Activated T-helper 1 cell treated with anti-CD3 and anti-CD28 coated beads, Interleukin-12 subunit alpha, Interleukin-12 subunit beta, Interleukin-2, Interleukin-4 antibody, amounts not matched to agents 30 ng/mL and 10 ng/mL and 1 ng/mL, durations not matched to agents 14 hours and 24 hours and 36 hours (primary cell): ENCODE measurements at places on chromosomes 16 and 17. TPM values are rescaled to one million over a fixed set of nuclear protein-coding genes. Genes with fewer than 3 reads are reported as not detected.

Gene HLF
- total RNA-seq: 0.36 and 0.54 TPM in 2 replicates

Gene AXIN1
- total RNA-seq: 28.1 and 30.3 TPM in 2 replicates

Gene WFDC1
- not detected in 2 replicates for total RNA-seq

Gene KRTAP3-2
- not detected in 2 replicates for total RNA-seq

DNA sequence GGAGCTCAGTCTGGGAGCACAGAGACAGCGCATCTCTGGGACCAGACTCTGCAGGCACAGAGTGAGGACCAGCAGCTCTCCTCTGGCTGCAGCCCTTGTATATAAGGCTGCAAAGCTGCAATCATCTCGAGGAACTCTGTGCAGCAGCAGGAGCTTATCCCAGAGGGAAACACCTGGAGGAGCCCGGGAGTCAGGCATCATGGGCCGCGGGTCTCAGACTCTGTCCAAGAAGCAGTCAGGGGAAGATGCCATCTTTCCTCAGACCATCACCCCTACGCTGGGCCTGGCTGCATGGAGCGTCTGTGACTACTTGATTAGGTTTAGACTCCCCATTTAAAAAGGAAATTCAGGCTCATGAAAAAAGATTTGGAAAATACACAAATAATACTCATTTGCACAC is 122.0 kb downstream of the IRF8 start:
- H3K36me3 ChIP-seq: no peaks in the 10 kb centered on the region
- no peak overlapping the region for H3K4me3 ChIP-seq
- DNase-seq: no peak
- no peaks in the 10 kb centered on the region for H3K4me1 ChIP-seq

GRCh38 chr17:38735161-38735997 is 5.2 kb downstream of the CISD3 start:
- H3K4me3 ChIP-seq: no peak overlapping the region
- H3K27ac ChIP-seq: peak overlapping the region; percentile 61
- DNase-seq: peak; percentile 59

DNA sequence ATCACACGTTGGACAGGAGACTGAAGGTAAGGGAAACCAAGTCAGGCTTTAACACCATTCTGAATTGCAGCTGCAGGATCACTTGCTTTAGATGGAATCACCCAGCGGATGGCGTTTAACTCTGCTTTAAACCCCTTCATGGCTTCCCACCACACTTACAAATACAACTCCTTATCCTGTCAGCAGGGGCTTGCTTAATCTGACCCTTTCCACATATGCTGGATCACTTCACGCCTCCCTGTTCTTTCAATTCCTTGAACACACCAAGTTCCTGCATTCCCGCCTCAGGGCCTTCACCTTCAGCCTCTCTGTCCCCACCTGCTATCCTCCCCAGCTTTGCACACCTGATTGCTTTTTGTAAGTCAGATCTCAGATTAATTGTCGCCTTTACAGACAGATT is 442.2 kb downstream of the MAF start:
- H3K36me3 ChIP-seq: peaks cover 2% of the 10 kb centered on the region
- no peak for DNase-seq
- H3K4me1 ChIP-seq: peaks cover 28% of the 10 kb centered on the region
- no peak overlapping the region for H3K4me3 ChIP-seq

DNA sequence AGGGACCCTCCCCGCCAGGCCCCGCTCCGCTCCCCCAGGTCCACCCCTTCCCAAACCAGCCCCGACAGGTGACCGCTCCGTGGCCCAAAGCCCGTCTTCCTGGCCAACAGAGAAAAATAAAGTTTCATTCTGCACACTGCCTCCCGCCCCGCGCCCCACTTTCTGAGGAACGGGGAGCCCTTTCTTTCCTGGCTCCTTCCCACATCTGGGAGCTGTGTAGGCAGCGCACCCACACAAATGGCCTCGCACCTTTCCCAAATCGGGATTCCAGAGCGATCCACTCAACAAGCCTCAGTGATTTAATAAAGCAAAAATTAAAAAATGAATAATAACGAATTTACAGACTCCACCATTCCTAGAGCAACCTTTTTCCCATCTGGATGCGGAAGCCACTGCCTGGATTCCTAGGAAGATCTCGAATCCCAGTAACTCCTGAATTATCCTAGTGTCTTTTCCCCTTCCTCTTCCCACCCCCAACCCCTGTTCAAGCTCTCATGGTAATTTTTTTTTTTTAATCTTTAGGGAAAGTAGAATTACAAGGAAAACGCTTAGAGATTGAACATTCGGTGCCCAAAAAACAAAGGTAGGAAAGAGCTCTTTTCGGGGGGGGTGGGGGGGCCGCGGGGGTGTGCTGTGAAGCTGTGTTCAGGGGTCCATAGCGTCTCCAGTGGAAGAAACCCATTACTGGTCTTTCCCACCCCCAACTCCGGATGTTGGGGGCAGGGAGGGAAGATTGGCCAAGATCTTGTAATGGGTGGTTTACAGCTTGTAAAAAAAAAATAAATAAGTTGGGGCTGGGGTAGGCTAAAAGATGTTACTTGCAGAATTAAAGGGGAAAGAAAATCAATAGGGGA is 1.6 kb downstream of the IGF2BP1 start:
- H3K36me3 ChIP-seq: peaks cover 3% of the 10 kb centered on the region
- H3K27ac ChIP-seq: no peak overlapping the region
- H3K27me3 ChIP-seq: peaks cover 86% of the 10 kb centered on the region
- H3K4me3 ChIP-seq: peak overlapping the region; percentile 42

DNA sequence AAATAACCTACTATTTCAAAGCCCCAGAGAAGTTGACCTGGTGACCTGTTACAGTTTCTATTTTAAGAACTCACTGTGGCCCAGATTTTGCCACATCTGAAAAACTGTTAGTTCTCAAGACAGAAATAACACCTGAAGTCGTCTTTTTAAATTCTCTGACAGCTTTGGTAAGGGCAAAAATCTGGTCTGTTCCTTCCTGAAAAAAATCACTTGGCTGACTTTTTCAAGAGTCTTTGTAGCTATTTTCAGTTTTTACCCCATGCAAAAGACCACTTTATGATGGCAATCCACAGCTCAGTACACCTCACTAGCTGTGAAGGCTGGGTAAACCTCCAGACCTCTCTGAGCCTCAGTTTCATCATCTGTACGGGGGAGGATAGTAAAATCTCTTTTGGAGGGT is 60.7 kb upstream of the SREBF1 start:
- H3K27ac ChIP-seq: no peak overlapping the region
- H3K4me1 ChIP-seq: no peaks in the 10 kb centered on the region
- peaks cover 2% of the 10 kb centered on the region for H3K27me3 ChIP-seq
